ELF-1 (cell line): ENCODE measurements at places on chromosomes 1 and 21.
A peak's percentile ranks its signal among the peaks of the same experiment; 100 is the strongest.

DNA sequence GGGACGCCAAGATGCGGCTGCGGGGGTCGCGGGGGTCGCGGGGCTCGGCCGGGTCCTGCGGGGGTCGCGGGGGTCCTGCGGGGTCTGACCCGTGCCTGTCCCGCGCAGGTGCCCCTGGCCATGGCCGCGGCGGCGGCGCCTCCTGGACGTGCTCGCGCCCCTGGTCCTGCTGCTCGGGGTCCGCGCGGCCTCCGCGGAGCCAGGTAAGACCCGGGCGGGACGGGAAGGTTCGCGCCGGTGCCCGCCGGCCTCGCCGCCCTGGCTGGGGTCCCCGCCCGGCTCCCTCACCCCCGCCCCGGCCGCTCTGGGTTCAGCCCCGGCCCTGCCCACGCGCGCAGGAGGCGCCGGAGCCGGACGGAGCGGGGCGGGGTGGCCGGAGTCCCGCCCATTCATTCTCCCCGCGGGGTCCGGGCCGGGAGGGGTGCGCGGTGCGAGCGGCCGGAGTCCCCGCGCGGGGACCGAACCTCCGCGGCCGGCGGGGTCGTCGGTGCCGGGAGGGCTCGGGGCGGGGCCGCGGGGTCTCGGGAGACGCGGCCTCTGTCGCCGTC lies 380 bp downstream of the COL18A1 start:
- no peak for DNase-seq

DNA sequence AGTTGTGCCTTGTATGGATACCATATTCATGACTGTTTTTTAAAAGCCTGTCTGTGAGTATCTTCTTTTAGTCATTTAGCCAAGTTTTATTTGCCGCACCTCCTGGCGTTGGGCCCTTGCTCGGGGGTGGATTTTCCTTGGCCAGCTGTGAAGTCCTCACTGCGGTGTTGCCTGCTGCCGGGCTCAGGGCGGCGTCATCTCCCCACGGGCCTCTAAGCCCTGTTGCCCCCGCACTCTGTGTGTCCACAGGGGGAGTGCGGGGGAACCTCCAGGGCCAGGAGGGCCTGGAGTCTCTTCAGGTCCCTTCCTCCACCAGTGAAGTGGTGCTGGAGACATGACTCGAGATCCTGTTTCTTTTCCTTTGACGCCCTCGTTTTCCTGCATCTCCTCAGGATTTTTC lies 65.8 kb upstream of the DIP2A start:
- no peak for DNase-seq

DNA sequence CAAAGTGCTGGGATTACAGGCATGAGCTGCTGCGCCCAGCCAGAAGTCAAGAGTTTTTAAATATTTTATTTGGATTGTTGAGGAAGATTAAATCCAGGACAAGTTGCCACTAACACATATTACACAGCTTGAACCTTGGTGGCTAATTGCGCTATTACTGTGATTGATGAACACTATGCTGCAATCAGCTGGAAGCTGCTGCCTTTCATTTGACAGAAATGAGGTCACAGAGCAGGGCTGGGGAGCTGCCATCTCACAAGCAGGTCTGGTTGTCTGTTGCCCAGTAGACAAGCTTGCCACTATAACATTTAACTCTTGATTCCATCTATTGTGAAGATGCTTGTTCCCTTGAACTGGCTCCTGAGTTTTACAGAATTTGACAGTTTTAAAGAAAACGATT lies 37.4 kb upstream of the NRDC start:
- no peak for DNase-seq

DNA sequence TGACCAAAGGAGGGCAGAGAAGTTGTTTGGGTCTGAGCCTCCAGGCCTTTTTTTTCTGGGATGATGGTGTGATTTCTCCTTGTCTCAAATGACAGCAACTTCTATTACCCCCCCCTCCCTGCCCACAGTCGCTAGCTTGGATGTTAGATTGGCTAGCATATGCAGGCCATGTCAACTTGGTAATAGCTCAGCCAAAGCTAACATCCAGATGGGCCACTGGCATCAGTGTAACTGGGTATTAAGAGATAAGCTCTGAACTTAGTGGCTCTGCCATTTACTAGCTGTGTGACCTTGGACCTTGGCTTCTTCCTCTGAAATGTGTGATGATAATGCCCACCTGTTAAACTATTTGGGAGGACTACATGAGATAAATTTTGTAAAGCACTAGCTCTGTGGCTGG lies 86.9 kb upstream of the TSPAN2 start:
- no peak for DNase-seq

DNA sequence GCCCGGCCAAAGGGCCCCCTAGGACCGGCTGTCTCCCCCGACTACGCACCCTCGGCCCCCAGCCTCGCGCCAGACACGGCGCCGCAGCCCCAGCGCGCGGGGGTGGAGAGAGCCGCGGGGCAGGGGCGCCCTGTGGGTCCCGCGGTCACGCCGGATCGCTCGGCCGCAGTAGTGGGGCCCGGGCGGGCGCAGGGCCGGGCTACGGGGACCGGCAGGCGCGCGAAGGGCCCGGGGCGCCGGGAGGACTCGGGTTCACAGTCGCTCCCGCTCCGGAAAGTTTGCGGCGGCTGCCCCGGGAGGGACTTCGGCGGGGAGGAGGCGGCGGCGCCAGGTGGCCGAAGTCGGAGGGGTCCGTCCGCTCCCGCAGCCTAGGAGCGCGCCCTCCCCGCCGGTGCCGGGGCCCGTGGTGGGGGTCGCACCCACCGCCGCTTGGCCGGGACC lies 7.1 kb upstream of the ZNF669 start:
- no peak for DNase-seq

GRCh38 chr1:94693435-94693834 lies 126.7 kb upstream of the SLC44A3 start:
- no peak for DNase-seq

GRCh38 chr1:180921891-180922630 lies 9.4 kb downstream of the KIAA1614 start:
- DNase-seq: peak; percentile 61

GRCh38 chr1:38476850-38477178 lies 382.8 kb downstream of the RRAGC start:
- peak; percentile 22 for DNase-seq

- no peak for DNase-seq
Observed at GRCh38 chr1:81660286-81660685, 140.4 kb upstream of the ADGRL2 start.

- no peak for DNase-seq
Observed at GRCh38 chr1:110786802-110787327, 86.1 kb upstream of the CD53 start.

DNA sequence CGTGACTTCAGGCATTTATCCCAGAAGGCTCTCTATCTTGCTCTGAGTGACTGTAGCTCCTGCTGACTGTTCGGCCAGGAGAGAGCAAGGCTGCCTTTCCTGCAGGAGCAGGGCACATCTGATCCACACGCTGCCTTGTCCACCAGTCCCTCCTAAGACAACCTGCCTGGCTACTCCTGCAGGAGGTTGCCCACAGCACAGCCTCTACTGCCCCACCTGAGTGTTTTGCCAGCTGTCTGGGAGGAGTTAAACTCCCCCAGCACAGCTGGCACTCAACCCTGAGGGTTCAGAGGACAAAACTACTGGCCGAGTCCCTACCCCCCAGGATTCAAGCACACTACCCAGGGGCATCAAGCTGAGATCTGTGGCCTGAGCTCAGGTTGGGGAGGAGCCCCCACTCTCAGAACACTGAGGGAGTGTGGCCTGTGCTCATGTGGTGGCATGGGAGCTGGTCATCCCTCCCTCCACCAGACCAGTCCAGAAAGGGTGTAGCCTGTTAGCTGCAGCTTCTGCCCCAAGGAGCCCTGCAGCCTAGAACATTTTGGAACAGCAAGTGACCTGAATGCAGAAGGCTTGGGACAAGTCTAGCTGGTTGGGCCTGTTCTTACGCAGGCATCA lies 237.3 kb downstream of the SLC44A5 start:
- no peak for DNase-seq

- DNase-seq: no peak
Observed at GRCh38 chr1:232767305-232768074, 37.7 kb upstream of the MAP10 start.

DNA sequence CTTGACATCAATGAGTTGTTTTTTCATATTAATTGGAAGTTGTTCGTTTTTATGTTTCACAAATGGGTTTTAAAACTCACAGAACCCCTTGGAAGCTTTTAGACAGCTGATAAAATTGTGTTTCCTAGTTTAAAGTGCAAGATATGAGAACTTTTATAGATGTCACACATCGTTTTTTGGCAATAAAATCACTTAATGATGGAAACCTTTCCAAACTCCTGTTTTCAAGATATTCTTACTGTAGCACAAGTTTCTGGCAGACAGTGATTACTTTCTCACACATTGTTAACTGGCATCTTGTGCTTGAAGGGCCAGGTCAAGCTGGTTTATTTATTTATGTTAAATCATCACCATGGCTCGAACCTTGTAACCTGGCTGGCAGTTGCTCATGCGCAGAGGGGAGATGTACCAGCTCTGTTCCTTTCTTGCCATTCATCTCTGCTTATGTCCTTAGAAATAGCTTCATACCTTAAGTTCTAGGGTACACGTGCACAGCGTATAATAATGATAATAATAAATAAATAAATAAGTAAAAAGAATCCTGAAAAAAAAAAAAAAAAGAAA lies 10.2 kb upstream of the RCAN1 start:
- no peak for DNase-seq

DNA sequence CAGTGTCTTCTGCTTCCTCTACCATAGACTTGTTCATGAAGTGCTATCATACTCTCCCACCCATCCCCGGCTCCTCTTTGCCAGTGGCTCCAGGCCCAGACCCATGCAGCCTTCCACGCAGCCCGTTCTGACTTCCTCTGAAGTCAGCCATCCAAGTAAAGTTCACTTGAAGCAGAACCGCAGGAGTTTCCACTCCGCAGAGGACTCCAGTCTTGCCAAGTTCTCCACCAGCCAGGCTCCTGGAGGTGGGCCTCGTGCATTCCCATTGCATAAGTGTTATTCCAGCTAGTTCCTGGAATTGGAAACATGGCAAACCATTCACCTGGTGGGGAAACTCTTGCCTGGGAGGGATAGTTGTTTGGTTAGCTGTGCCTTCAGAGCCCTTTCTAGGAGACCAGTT lies 185.1 kb downstream of the PLPP3 start:
- no peak for DNase-seq

DNA sequence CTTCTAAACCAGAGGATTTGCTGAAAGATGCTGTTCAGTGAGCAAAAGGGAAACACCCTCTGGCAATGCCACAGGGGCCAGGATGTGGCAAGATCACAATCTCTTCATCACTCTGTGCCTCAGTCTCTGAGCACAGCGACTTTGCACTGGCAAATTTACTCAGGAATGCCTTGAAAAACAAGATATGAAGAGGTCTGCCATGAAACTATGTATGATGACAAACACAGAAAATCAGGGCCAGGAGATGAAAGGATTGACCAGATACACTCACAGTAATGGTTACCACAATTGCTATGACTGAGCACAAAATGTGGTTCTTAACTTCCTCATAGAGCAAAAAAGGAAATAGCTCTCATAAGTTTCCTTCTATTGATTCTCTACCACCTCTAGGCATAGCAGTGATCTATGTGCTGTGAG lies 5.8 kb downstream of the TTC13 start:
- no peak for DNase-seq

DNA sequence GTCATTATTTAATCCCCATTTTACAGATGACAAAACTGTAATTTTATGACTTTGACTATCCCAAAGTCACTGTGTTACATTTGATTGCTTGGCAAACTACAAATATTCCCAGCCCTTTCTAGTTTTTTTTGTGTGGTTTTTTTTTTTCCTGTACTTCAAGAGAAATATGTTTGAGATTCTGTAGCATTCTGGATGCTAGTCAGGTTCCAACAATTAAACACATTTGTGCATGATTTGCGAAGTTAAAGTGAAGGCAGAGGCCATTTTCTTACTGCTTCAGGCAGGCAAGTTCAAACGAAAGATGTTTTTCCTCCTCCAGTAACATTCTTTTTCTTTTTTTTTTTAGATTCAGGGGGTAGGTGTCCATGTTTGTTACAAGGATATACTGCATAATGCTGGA lies 107.9 kb upstream of the SERTAD4 start:
- DNase-seq: no peak

DNA sequence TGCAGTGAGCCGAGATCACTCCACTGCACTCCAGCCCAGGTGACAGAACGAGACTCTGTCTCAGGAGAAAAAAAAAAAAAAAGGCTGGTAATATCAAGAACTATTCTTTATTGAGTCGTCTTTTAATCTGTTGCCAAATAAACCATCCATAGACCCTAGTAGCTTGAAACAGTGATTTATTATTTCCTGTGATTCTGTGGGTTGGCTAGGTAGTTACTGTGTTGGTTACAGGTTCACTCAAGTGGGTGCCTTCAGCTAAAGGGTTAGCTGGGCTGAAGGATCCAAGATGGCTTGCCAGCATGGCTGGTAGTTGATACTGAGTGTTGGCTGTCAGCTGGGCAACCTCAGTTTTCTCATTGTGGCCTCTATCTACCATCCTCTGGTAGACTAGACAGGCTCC lies 9.2 kb downstream of the TLCD4 start:
- no peak for DNase-seq

DNA sequence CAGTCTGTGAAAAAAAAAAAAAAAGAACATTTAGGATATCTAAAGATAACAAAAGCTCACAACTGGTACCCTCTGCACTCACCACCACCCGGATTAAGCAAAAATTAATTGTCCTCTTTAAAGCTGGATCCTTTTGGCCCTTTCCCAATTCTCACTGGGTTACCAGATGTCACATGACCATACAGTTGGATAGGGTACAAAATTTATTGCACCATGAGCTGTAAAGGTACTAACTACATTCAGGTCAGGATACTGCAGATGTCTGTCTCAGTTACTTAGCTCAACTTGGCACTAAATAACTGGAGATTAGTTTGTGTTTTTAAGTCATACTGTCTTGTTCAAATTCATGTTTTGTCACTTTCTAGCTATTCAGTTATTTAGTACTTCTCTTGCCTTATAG lies 96.3 kb downstream of the GPATCH2 start:
- no peak for DNase-seq

DNA sequence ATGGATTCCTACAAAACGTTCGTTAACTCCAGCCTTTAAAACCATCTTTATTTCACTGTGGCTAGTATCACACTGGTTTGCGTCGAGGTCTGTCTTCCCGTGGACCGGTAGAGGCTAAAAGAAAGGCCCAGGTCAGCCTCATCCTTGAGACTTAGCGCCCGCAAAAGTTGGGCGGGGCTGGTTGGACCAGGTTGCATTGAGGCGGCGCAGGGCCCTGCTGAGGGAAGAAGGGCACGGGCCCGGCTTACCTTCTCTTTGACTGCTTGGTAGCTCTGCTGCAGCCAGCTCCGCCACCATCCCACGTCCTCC lies 455 bp downstream of the BSDC1 start:
- no peak for DNase-seq

- no peak for DNase-seq
Observed at GRCh38 chr1:1616838-1617237, 1.5 kb downstream of the MIB2 start.

GRCh38 chr1:167426716-167427115 lies 91.6 kb downstream of the CD247 start:
- no peak for DNase-seq

DNA sequence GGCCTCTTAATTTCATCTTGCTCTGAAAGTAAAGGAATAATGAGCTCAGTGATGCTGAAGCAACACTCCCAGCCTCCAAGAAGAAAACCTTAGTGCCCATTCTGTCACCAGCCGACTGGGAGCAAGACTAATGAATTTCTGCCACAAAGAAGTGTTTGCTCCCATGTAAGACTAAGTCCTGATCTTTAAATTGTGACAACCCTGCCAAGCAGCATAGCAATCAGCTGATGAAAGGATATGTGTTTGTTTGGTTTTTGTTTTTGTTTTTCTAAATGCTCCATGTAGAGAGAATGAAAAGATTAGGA lies 113.7 kb upstream of the PALMD start:
- no peak for DNase-seq

GRCh38 chr1:204439621-204440375 lies 28.2 kb upstream of the PPP1R15B start:
- DNase-seq: no peak
